IPS-NIHi11 (cell line): ENCODE measurements at places on chromosomes 1 and 21.
A peak's percentile ranks its signal among the peaks of the same experiment; 100 is the strongest.

DNA sequence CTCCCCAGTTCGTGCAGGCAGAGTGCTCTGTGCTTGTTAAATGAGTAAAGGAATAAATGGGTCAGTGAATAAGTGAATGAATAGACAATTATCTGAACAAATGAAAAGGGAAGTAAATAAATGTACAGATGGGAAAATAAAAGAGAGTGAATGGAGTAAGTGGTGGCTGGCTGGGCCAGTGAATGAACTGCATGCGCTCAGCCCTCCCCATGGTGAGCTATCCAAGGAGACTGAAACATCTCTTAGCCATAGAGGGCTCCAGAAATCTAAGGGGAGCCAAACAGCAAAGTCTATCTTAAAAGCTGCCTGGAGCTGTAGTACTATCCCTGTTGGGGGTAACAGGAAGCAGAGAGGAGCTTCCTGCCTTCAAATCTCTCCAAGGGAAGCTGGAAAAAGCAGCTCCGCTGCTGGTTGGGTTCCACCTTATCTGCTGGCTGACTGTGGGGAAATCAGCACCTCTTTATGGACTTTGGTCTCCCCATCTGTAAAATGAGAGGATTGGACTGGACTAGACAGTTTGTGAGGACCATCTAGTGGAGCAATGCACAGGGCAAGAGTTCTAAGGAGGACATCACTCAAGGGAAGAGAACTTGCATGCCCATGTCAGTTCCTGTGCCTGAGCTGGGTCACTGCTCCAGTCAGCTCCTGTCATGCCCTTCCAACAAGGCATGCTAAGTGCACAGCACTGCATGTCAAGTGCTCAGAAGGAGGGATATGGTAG is 77.9 kb downstream of the TRABD2B start:
- DNase-seq: no peak

DNA sequence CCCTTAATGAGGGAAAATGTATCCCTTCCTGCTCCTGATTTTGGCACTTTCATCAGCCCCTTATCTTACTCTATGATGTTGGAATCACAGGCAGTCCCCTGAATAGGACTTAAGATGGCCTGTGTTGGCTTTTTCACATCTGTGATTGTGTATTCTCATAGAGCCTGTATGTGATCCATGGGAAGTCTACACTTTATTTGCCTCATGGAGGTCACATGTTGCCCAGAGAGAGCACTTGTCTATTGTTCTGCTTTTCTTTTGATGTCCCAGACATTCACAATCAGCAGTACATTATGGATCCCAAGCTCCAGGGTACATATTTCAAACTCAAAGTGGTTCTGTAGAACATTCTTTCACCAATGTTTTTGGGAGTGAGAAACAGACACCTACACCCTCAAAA is 885.2 kb upstream of the ADGRL2 start:
- DNase-seq: no peak

- no peak for DNase-seq
Measured at GRCh38 chr1:38392861-38393260, 346.3 kb upstream of the POU3F1 start.

DNA sequence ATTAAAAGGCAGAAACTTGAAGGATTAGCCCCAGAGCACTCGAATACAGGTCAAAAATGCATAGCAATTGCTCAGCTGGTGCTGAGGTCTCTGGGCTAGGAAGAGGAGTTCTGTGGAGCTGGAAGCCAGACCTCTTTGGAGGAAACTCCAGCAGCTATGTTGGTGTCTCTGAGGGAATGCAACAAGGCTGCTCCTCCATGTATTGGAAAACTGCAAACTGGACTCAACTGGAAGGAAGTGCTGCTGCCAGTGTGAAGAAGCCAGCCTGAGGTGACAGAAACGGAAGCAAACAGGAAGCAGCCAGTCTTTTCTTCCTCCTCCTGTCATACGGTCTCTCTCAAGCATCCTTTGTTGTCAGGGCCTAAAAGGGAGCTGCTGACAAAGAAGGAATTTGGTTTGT is 233.4 kb upstream of the FGGY start:
- DNase-seq: no peak

- no peak for DNase-seq
Measured at GRCh38 chr1:46637444-46638083, 21.0 kb upstream of the MOB3C start.

GRCh38 chr1:30417701-30418046 is 305.7 kb downstream of the MATN1 start:
- DNase-seq: no peak

DNA sequence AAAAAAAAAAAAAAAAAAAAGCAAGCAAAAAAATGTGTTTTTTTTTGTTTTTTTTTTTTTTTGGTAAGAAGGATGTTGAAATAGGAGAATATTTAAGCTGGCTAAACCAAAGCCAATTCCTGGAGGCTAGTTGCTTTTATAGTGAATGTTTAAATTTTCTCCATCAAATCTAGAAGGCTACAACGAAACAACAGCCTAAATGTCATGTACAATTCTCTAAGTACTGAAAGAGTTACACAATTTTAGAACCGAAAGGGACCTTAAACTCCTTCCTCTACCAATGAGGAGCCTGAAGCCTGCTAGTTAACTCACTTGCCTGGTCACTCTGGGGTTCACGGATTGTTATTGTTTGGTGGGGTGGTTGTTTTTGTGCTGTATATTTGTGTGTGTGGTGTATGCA is 3.5 kb downstream of the WLS start:
- no peak for DNase-seq

DNA sequence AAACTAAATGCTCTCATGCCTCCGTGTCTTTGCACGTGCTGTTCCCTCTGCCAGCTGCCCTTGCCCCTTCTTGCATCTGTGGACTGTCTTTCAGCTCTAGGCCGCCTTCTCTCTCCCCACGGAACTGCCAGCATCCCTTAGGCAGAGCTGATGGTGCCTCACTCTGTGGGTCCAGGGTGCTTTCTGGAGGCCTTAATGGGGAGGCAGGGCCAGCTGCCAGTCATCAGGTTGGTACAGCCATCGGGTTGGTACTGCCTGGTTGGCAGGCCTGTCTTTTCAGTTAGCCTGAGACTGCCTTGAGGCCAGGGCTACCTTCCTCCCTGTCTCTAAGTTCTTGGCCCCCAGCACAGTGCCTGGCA is 61.4 kb upstream of the TARBP1 start:
- no peak for DNase-seq

DNA sequence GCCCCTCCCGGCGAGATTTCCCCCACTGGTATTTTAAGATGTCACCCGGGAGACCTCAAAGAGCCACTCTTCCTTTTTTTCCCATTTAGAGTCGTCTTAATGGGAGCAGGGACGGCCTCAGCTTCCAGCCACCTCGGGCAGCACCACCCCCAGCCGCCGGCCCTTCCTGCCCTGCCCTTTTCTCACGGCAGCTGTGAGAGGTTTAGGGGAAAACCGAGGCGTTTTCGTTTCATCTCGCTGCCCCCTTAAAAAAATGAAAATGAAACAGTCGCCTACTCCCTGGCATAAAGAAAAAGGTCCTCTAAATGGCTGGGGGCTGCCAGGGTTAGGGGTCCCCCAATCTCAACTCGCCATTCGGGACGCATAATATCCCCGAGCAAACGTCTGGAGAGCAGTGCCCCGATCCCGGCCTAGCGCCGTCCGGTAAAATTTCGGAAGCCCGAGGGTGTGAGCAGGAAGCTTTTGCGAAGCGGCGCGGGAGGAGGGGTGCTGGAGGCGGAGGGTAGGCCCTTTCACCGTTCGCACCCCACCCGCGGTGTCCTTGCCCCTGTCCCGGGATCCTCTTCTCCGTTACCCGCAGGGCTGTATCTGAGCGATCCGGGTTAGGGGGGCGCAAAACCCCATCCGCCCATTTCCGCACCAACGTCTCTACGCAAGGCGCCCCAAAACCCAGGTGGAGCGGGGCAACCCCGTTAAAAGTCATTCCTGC is 1.2 kb downstream of the RUNX3 start:
- no peak for DNase-seq

DNA sequence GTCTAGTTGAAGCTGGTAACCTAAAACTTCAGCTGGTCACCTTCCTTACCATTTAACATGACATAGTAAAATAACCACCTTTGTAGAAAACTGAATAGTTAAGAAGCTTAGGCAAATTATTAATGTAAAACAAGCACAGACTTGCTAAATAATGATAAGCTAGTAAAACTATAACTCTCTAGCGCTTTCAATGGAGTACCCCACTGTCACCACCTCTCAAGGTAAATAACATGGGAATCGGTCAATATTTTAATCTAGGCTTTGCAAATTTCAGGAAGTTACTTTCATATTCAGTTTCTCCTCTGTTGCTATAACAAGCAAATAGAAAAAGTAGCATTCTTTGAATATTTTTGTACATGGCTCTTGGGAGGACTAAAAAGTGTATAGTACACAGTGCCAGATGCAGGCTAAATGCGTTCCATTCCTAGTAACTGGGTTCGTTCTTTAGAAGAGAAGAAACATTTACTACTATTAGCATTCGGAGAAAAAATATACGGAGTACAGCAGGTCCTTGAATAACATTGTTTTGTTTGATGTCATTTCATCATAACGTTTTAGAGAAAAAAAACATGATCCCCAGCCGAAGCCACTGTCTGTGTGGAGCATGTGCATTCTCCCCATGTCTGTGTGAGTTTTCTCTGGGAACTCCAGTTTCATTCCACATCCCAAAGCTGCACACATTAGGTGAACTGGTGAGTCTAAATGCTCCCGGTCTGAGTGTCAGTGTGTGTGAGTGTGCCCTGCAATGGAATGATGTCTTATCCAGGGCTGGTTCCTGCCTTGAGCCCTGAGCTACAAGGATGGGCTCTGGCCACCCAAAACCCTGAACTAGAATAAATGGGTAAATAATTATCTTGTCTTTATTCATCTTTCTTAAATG is 52.5 kb downstream of the EPRS1 start:
- DNase-seq: no peak

DNA sequence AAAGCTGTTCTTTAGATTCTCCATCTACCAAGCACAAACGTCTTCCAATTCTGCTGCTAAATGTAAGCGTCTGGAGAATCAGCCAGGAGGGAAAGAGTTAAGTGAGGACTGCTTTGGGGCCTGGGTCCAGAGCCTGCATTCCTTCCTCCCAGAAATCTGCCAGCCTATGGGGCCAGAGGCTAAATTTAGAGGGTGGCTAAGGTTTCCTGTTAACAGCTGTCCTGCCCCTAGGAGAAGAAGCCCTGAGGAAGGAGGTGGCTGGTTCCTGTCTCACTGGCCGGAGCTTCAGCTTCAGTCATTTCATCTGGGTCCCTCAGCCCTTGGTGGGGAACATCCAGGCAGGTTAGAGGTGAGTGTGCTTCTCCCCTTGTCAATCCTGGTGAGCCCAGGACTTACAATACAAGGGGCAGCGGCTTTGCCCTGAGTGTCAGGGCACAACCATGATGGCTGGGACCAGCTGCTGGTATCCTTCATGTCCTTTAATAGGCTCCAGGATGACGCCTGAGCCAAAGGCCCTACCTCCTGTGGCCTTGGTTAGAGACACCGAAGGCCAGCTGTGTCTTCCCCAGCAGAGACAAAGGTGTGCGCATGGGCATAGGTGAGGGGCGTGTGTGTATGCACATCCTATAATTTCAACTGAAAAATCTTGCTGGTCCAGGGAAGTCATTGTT is at the start of gene STYXL2:
STYXL2 (plus strand) TSS at position 230 of the 671 bp plus-strand sequence. CDS start 775 bp downstream, outside the sequence.
- peak; percentile 37 for DNase-seq

- DNase-seq: no peak
Measured at GRCh38 chr1:185059950-185060571, 14.7 kb downstream of the RNF2 start.

DNA sequence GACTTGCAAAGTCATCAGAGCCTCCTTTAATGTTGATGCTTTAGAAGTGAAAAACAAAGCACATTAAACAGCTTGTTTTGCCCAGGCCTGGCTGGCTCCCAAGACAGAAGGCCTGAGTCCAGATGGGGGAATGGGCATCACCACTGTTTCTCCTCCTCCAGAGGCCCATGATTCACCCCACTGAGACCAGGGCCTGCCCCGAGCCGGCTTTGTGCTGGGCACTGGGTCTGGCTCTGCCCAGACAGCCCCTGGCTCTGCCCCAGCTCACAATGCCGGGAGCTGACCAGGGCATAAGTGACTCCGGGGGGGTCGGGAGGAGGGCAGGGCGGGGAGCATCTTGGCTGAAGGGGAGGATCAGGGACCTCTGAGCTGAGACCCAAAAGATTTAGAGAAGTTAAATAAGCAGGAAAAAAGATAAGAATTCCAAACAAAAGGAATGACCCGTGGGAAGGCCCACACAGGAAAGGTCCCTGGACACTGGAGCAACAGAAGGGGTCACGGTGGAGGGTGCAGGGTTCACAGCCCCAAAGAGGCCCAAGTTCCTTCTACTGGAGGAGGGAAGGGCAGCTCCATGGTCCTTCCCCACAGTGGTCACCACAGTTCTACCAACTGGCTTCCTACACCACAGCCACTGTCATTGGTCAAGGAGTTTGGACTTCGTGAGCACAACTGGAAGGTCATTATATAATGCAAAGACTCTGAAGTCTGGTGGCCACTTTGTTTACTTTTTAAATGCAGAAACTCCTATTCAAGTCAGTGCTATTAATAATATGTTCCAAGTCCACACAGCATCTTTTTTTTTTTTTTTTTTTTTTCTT is 5.5 kb downstream of the C2CD2 start:
- no peak for DNase-seq

DNA sequence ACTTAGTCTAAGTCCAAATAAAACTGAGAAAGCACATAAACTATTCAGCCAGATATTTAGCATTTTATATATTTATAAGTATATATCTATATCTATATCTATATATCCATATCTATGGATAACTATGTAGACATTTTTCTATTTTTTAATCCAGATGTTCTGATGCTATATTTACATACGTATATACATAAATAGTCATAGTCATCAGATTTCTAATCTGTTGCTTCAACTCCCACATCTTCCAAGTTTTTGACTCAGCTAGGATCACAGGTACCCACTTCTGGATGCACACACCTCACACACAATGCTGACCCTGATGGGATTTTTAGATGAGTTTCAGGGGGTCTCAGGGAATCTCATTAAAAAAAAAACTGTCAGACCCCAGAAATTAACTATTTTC is 52.2 kb upstream of the ZC3H11B start:
- DNase-seq: no peak

GRCh38 chr1:21308847-21309652 is 18.8 kb upstream of the ECE1 start:
- no peak for DNase-seq

GRCh38 chr1:17225140-17225539 is 20.2 kb downstream of the PADI1 start:
- DNase-seq: no peak

GRCh38 chr21:32813265-32813903 is 41.8 kb upstream of the PAXBP1 start:
- DNase-seq: peak; percentile 52
